ENCODE measurements at places on chromosomes 1 and 21. TPM values are rescaled to one million over a fixed set of nuclear protein-coding genes. Genes with fewer than 3 reads are reported as not detected.

DNA sequence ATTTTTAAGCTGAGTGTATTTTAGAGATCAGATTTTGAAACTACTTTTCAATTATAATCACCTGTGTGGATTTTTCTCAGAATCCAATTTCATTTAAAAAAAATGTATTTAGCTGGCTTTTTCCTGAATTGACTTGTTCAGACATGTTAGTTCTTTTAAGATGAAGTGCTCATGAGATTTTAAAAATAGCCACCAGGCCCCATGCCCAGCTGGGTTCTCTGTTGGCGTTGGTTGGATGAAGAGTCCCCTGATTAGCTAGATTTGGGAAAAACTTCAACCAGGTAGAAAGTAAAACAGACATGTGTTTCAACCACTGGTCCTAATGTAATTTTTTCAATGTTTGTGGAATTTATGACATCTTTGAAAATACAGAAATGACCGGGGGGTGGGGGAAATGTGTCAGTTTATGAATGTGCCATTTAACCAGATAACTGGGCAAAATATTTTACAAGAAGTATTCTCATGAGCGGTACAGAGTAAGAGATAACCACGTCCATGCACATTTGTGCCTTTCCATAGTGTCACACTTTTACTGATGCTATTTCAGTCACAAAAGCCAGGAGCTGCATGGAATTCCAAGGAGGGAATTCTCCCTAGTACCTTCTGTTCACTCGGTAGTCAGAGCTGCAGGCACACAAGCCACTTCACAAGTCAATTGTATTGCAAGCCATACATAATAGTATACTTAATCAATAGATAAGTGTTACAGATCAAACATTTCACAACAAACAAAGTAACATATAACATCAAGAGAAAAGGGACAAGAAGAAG, 51.1 kb downstream of the KCNK1 start:
- no peak for ATAC-seq

DNA sequence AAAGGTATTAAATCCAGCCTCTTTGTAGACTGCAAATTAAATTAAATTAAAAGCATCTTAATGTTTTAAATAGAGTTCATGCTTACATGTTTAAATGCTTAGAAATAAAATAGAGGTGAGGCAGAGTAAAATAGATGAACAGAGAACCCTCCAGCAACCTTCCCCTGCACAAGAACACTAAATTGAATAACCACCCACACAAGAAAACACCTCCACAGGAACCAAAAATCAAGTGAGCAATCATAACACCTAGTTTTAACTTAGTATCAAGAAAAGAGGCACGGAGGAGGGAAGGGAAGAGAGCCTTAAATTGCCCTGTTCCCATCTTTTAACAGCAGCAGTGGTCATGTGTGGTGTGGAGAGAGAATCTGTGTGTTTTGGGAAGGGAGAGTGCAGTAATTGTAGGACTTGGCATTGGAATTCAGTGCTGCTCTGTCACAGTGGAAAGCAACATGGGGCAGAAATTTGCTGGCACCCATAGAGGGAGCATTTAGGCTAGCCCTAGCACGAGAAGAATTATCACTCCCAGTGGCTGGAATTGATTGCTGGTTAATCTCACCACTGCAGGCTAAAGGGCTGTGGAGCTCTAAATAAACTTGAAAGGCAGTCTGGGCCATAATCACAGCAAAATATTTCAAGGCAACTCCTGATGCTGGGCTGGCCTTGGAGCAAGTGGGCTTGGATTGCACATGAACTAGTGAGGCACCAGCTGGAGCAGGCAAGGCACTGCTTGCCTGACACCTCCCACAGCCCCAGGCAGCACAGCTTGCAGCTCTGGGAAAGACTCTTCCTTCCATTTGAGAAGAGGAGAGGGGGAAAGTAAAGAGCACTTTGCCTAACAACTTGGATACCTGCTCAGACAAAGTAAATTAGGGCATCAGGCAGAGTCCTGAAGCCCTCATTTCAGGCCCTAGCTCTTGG, 1478.8 kb downstream of the NCAM2 start:
- ATAC-seq, result no peak

DNA sequence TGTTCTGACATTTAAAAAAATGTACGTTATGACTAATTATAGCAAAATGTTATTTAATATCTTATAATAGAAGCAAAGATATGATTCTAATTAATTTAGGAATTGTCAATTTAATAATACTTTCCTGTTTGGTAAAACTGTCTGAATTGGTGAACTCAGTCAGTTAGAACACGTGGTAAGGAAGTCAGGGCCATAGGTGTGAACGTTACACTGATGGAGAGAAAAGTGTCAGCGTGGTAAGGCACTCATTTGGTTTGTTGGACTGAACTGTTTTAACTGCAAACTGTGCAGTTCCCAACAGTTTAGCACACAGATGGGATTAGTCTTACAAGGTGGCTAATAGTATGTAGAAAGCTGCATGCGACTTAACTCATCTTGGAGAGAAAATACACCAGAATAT, 102.9 kb downstream of the EPB41 start:
- no peak for ATAC-seq

DNA sequence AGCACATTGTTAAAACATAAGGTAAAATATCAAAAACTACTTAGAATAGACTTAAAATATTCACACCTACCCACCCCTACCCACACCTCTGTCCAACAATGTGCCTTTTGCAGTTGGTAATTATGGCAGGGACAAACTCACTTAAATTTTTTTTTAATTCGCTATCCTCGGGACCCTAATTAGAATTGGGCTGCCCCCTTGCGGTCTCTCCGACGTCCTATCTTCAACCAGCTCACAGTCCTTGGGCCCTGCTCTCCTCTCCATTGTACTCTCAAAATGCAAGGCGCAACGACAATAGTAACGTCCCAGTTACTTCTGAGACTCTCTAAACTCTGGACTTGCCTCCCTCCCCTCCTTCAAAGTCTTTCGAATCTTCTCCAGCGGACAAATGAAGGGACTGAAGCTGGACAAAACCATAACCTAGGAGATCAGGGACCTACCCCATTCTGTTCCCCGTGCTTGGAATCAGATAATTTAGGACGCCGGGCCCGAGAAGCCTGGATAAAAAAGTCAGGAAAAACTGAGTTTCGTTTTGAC, 1.1 kb upstream of the CIART start:
- no peak for ATAC-seq

- no peak for ATAC-seq
Observed at GRCh38 chr21:44578371-44579055, 1.9 kb downstream of the KRTAP10-5 start.

DNA sequence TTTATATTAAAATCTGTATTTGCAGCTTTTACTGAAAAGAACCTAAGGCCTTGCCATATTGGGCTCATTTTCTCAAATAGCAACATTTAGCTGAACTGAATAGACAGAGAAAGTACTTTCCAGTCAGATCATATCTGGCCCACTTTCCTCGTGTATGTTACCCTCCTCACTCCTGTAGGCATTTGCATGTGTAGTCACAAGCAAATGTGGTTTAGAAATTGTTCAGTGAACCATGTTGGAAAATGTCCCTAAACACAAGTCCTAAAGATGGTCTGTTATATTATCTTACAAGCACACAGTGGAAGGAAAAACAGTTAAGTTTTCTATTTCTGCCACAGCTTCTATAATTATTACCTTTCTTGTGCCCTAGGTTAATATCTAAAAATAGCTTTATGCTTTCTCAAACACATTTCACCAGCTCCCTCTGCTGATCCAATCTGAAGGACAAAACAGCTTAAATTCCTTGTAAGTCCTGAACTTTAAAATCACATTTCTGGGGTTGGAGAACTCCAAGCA, 606 bp upstream of the FMO4 start:
- no peak for ATAC-seq

DNA sequence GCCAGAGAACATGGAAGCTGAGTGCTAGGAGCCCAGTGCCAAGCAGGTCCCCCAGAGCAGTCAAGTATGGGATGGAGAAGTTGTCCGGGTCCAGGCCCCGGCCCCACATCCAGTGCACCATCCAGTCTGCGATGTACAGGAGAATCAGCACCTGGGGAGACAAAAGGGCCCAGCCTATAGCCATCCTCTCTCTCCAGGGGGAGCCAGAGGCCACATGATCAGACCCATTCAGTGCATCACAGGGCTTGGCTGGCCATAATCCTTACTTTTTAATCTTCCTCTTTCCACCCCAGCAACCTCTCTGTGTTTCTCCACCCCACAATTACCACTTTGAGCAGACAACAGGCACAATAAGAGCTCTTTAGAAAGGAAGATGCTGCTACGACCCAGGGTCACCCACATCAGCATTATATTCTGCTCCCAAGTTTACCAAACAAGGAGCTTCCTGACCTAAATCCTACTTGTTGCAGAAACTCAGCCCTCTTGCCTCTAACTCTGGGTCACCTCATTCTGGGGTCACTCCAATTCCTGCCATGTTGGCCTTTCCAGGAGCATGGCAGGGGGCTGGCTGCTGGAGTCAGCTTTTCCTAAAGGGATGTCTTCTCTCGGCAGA, 16.4 kb upstream of the RAB29 start:
- ATAC-seq, result peak; percentile 89

GRCh38 chr1:185912504-185912903, 178.3 kb downstream of the HMCN1 start:
- no peak for ATAC-seq

TAL1 gene
- 0.15 TPM for total RNA-seq

GRCh38 chr1:20823845-20824244, 36.7 kb upstream of the HP1BP3 start:
- ATAC-seq, result no peak

DNA sequence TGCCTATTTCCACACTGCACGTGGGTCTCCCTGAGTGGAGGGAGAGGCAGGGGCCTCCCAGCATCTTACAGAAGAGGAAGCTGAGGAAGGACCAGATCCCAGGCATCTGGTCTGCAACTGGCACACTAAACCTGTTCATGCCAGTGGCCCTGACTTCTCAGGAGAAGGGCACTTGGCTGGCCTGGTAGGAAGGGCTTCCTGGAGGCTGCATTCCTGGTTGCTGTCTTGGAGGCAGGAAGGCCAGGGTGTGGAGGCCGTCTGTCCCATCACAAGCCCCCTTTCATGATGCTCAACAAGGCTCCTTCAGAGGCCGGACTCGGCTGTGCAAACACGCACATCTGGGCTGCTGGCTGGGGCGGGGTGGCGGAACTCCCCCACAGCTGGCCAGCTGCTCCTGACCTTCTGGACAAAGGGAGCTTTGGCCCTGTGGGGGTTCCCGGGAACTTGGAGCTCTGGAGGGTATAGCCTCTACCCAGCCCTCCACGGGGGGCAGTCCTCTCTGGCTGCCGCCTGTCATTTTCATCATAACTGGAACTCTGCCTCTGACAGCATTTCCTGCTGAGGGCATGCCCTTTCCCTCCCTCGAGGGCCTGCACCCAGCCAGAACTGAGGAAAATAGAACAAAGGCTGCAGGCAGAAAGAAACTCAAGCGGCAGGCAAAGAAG, 39.2 kb upstream of the POU3F1 start:
- no peak for ATAC-seq

OR6N1 gene
- not detected for total RNA-seq

PRMT6 gene
- 43.6 TPM for total RNA-seq

DNA sequence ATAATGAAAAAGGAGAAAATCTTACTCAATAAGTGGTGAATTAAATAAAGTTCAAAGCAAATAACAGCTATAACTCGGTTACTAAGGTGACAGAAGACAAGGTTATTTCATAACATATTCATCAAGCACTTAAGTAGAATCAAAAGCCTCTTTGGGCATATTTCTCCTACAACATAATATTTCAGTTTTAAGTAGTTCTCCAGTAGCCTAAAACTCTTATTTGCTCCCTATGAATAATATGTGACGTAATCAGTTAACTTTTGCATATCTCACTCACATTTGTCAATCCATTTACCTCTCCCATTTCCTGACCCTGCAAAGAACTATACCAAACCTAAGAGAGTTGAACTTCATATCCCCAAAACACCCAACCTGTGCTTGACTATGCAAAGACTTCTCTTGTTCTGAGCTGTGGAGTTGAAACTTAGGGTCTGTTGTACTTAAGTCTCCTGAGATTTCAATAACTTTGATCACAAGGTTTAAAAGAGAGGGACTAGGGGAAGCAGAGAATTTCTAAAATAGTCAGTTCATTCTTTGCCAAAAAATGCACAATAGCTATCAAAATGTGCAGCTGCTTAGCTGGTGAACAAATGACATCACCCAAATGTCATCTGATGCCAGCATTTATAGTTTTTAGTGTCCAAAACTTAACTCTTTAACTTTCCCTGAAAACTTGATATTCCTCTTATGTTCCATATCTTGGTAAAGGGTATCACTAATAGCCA, 37.2 kb downstream of the TTLL7 start:
- no peak for ATAC-seq

DNA sequence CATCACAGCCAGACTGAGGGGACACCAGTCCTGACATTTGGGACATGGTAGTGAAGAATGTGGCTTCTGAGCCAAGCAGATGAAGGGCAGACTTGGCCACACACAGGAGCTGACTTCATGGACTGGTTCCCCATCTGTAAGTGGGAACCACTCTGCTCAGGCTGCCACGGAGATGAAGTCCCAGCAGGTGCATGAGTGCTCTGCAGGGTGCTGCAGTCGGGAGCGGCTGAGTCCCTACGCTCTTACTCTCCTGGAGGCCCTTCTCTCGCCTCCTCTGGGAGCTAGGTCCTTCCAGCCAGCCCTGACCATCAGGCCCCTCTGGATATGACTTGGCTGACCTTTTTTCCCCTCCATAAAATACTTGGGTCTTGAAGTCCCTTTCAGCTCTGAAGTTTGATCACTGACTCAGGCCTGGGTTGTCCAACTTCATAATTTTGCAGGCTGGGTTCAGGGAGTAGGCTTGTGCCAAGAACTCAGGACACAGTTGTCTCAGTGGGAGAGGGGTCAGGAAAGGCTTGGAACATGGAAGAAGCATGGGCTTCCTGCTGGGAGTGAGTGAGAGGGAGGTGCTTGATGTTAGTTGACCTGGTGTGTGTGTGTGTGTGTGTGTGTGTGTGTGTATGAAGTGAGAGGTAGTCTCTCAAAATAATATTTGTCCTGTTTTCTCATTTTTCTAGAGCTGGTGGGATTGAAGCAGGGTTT, 21.0 kb upstream of the EPS8L3 start:
- no peak for ATAC-seq

GPA33 gene
- 0.92 TPM for total RNA-seq

RGS5 gene
- 4.0 TPM for total RNA-seq

- no peak for ATAC-seq
Observed at GRCh38 chr1:201672685-201673084, 133.8 kb downstream of the NAV1 start.

DNA sequence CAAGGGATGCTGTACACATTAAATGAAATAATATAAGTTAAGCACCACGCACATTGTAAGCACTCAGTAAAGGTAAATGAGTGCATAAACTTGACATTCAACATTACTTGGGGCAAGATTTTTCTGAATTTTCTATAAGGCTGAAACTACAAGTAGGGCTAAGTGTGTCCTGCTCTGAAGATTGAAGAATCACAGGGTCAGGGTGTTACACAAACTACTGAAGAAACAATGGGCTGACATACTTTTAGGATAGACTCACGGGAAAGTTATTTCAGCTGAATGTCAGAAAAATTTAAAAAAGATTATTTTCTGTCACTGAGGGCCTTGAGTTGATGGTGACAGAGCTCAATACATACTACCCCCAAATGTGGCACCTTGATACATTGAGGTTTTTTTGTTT, 644.2 kb upstream of the PLXNA2 start:
- no peak for ATAC-seq

KMO gene
- total RNA-seq, result 0.57 TPM

GRCh38 chr1:234683127-234683860, 73.3 kb upstream of the IRF2BP2 start:
- ATAC-seq, result no peak

- ATAC-seq, result no peak
Observed at GRCh38 chr1:19738076-19738475, 61.6 kb downstream of the TMCO4 start.

Measured in motor neuron (in vitro differentiated cells).